Left cardiac atrium (tissue), 4 donors: ENCODE measurements at places on chromosomes 1 and 21.

DNA sequence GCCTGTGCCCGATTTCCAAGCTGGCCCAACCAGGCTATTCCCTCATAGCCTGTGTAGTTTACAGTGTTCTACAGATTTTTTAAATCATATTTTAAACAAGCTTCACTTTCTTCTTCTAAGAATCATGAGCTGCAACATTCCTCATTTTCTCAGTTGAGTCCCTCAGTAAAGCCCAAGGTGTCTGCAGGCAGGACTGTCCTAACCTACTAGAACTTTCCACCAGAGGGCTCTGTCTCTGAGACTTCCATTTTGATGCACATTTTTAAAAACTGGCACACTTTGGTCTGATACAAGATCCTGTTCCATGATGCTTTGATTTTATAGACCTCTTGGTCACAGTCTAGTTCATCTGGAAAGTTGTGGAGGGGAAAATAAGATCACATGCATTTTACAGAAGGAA lies 21.6 kb upstream of the SLAMF6 start:
- DNase-seq, result no peak

- no peak for DNase-seq
Measured at GRCh38 chr1:33111965-33112364, 31.0 kb downstream of the AZIN2 start.

DNA sequence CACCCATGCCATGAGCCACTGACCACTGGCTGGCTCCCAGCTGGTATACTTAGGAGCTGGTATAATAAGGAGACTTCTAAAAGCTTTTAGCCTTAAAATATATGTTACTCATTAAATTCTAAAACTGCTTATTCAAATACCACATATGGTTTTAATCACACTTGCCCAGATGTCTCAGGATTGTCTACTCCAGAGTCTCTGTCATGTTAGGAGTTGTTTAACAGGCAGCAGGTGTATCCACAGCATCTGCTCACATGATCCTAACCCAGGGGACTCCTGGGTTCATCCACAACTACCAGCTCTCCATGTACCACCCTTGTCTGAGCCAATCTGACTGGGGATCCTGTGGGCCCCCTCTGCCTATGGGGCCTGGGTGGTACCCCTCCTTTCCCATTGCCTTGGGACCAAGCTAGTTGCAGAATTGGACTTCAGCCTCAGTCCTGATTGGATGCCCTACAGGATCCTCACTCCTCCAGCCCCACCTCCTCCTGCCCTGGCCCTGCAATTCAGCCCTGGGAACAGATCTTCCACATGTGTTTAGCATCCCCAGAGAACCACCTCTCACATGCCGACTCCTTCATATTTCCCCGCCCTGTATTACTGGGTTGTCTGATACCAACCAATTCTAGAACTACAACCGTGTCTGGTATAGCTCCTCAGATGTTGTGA lies 61.3 kb downstream of the BCAR3 start:
- DNase-seq, result no peak

DNA sequence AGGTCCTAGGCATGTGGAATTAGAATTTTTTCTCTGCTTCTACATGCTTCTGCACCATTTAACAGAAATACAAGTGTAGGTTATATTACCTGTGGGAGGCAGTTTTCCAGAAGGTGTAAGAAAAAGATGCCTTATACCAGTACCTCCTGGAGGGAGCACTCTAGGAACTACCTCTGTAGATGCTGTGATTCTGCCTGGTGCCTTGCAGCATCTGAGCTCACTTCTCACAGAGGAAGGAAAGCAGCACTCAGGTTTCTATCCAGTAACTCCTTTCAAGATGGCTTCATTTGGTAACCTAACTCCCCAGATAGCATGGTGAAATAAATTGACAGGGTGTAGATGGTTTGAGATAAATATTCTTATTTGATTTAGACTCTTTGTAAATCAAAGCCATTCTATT lies 50.3 kb downstream of the GIPC2 start:
- no peak for DNase-seq

DNA sequence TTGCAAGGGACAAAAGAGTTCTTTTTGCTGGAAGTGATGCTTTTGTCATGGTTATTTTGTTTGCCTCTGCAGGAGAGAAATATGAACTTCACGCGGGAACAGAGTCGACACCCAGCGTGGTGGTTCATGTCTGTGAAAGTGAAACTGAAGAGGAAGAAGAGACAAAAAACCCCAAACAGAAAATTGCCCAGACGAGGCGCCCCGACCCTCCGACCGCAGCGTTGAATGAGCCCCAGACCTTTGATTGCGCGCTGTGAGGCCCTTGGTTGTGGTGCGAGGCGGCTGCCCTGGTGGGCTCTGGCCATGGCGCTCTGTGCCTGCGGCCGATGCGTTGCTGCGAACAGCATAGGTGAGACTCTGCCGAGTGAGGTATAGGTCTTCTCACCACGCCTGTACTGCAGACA lies 20.9 kb upstream of the NCMAP start:
- DNase-seq, result no peak

DNA sequence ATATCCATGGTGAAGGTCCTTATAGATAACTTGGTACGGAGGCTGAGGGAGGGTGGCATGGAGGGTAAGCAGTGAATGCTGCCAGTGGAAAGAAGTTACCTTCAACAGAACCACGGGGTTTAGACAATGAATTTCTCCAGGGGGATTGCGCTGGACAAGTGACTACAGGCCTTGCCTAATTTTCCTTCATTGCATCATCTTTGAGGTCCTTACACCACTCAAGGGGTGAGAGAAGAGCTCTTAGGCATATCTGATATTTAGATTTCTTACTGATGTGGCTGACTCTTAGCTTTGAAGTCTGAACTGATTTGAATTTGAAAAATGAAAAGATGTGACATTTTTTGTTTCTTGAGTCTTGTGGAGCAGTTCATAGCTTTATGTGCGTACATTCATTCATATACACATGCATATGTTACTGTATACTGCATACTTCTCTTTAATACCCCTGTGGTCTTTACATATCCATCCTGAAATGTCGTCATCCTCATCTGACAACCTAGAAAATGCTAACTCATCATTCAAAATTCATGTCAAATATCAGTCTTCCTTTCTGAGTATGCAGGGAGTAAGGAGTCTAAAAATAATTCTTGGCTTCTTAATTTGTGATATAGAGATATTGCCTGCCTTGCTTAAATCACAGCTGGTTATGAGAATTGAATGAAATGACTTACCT lies 63.6 kb downstream of the DNM3 start:
- no peak for DNase-seq
